ENCODE measurements at places on chromosomes 4 and X.

DNA sequence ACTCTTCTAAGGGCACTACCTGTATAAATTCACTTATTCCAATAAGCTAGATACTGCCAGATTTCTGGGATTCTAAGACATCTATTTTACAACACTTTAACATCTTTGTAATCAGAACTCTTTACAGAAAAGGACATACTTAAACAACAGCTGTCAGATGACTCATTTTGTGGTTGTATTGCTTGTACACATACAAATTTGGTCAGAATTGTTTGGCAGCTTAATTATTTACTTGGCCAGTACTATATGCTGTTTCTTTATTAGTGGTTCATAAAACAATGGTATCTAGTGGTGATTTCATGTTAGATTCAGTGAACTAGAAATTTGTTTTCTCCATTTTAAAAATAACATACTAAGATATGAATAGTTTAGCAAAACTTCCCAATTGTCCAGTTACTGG, 27.2 kb downstream of the PALLD start:
- DNase-seq: no peak

- DNase-seq: peak; percentile 1
Observed at GRCh38 chrX:15293451-15293850, 22.0 kb downstream of the ASB11 start.

DNA sequence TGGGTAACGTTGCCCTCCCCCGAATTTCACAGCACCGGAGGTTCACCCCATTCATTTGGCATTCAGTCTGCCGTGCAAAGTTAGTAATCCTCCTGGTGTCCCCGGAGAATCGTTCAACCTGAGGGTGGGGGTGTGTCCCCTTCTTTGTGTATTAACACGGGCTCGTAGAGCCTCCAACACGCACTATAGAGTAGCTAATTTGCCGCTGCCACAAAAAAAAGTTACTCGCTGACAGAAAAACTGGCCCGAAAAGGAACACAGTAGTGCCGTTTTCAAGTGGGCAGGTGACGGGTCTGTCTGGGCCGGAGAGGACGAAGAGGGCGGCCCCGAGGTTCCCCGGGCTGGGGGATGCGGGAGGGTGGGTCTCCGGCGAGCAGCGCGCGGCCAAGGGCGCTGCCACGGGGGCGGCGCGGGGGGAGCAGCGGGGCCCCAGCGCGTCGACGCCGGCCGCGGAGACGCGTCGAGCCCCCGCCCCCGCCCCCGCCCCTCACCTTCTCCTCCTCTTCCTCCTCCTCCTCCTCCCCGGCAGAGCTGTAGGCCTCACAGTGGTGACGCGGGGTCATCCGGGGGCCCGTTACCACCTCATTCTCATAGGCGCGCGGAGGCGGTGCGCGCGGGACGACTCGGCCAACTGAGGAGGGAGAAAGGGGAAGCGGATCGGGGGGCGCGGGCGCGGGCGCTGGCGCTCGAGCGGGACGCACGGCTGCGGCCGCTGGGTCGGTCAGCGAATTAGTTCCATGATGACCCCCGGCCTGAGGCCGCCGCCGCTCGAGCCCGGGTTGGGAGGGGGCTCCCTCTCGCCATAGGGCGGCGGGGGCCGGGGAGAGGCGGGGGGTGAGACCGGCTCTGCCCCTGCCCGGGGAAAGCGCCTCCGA, 571 bp downstream of the CCNI start:
- DNase-seq: peak; percentile 85

GRCh38 chrX:1475881-1476280, 23.2 kb upstream of the ASMTL start:
- no peak for DNase-seq

GRCh38 chrX:24506082-24506481, 41.0 kb downstream of the PDK3 start:
- DNase-seq: peak; percentile 92

- DNase-seq: no peak
Observed at GRCh38 chr4:94852616-94853015, 94.9 kb downstream of the BMPR1B start.

- DNase-seq: peak; percentile 89
Observed at GRCh38 chr4:113452868-113453620, 308.5 kb downstream of the CAMK2D start.

GRCh38 chr4:76947369-76947768, 2.2 kb upstream of the SEPTIN11 start:
- peak; percentile 69 for DNase-seq

GRCh38 chrX:146956760-146957159, 142.2 kb upstream of the CXorf51A start:
- no peak for DNase-seq

- DNase-seq: no peak
Observed at GRCh38 chrX:115639334-115639880, 78.4 kb downstream of the PLS3 start.

- no peak for DNase-seq
Observed at GRCh38 chrX:47941423-47941822, 62.4 kb downstream of the ZNF182 start.

DNA sequence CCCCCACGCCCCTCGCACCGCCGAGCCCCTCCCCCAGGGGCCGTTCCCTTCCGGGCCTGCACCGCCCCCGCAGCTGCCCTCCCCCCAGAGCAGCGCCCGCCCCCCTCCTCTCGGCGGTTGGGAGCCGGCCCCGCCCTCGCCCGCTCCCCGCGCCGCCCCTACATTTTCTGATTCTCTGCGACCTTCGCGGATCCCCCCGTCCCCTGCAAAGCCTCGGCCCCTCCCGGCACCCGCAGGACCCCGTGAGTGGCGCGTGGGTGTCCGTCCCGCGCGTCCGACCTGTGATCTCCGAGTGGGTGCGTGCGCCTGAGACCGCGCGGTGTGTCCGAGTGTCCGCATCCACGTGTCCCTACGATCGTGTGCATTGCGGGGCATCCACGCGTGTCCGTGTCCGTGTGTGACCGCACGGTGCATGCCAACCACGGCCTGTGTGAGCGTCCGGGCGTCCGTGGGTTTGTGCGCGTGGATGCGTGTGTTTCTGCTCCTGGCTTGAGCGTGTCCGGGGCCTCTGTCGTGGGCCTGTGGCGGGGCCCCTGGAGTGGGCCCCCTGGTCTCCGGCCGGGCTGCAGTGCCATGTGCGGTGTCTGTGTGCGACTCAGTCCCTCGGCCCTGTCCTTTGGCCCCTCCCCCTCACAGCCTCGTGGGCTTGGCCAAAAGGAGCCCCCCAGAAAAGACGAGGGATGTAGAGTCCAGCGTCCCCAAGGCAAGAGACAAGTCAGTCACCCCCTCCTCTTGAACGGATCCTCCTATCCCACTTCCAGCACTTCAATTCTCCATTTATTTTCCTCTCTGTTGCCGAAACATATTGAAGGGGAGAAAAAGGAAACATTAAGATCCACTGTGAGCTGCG, 8.8 kb upstream of the NKX1-1 start:
- DNase-seq: no peak

DNA sequence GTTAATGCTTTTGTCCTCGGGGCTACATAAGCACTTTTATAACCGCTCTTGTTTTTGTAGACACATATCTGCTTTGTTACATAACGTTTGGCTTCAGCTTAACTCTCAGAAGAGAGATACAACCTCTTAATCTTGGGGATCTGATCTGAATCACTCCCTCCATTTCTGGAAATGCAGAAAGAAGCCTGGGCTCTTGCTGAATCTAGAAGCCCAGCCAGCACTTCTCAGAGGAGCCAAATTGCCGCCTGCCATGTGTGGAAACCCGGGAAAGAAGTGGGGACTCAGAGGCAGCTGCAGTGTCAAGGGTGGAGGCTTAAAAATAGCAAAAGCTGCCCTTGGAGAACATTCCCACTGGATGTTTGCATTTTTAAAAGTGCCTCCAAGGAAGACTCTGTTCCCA, 69.3 kb upstream of the LDB2 start:
- no peak for DNase-seq

DNA sequence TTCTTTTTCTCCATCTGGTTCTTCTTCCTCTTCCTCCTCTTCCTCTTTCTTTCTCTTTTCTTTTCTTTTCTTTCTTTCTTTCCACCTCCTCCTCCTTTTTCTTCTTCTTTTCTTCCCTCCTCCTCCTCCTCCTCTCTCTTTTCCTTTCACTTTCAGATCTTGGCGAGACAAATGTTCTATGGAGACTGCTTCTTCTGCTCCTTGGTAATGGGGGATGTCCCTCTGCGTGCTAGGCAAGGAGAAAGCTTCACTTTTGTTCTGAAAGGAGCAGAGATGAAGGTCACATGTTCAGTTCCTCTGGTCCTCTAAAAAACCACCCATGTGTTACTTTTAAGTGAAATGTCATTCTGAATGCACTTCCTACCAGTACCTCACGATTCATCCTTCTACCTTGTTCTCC, 33.2 kb downstream of the NBDY start:
- DNase-seq: no peak

- peak; percentile 82 for DNase-seq
Observed at GRCh38 chr4:76984127-76984526, 34.6 kb downstream of the SEPTIN11 start.

- DNase-seq: no peak
Observed at GRCh38 chrX:41005445-41005992, 79.7 kb upstream of the USP9X start.

DNA sequence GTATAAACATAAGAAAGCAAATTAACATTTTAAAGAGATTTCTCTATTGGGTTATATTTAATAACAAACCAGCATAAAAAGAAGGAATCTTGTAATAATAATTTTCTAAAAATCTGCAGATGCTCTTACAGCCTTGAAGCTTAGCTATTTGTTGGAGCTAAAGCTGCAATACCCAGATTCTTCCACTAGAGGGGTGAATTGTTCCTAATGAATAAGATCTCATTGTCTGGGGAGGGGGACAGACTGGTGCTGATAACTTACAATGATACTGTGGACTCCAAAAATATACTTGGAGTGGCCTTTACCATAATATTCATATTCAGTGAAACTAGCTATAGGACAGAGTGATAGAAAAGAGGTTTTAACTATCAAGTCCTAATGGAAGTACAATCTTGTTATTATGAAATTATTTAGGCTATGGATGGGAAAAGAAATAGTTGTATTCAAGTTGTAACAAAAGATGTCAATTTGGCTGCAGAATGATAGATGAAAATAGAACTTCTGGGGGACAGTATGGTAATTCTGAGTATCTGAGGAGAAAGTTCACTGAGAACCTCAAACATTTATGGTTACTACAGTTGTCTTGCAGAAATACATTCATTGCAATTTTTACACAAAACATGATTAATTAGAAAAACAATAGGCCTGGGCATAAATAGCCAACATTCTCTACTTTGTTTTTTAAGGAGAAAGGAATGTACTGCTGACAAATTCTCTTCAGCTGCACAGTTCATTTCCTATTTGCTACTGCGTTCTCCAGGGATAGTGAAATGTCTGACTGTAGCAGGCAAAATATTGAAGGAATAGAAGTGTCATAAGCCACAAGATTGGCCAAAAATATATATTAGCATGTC, 443.3 kb downstream of the GBA3 start:
- peak; percentile 72 for DNase-seq

DNA sequence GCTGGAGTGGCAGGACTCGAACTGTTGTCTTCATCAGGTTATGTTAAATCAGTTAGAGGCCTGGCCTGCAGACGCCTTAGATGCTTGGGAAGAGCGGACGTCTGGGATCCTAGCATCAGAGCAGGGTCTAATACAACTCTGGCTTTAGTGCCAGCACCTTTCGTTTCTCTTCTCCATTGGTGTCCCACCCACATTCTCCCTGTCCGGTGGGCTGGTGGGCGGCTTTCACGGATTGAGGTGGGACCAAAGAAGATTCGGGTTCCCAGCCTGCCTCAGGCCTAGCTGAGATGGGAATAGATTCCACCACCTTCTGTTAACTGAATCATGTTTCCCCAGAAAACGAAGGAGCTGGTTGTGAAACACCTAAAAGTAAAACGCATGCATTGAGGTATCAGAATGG, 939 bp downstream of the PDK3 start:
- DNase-seq: no peak

GRCh38 chr4:185797596-185798338, 14.2 kb downstream of the SORBS2 start:
- DNase-seq: no peak

GRCh38 chr4:70559924-70560323, 32.1 kb upstream of the AMBN start:
- no peak for DNase-seq

DNA sequence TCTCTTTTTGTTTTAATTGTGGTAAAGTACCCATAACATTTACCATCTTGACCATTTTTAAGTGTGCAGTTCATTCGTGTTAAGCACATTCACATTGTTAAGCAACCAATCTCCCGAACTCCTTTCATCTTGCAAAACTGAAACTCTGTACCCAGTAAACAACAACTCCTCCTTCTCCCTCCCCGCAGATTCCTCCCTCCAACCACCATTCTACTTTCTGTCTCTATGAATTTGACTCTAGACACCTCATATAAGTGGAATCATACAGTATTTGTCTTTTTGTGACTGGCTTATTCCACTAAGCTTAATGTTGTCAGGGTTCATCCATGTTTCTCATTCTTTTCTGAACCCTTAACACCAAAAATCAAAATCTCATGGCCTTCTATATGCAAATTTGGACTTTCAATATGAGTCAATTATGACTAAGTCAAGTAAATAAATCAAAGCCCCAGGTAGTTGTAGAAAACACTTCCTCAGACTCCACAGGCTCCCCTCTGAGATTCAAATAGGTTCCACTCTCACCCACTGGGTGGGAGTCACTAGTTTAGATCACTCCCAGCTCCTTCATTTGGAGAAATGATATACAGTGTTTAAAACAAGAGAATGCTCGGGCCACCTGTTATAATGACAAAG, 9.8 kb upstream of the RTL5 start:
- DNase-seq: no peak

DNA sequence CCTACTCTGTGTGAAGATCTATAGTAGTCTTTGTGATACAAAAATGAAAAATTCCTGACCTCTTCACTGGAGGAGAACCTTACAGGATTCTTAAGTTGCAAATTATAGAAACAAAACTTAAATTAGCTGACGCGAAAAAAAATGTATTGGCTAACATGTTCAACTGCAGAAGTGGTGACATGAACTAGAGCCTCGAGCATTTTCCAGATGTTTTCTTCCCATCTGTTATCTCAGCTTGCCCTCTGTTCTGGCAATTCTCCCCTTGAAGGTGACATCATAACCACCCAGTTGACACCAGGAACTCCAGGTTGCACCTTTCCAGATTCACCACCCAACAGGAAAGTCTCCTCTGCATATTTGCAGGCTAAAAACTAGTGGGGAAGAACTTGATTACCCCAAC, 222.4 kb downstream of the KDR start:
- no peak for DNase-seq

- DNase-seq: no peak
Observed at GRCh38 chr4:155974476-155974749, 20.7 kb upstream of the CTSO start.

GRCh38 chr4:24642981-24643547, 58.7 kb upstream of the DHX15 start:
- no peak for DNase-seq

GRCh38 chr4:124262211-124263179, 450.0 kb downstream of the ANKRD50 start:
- DNase-seq: peak; percentile 87

GRCh38 chr4:78558410-78558809, 6.8 kb downstream of the ANXA3 start:
- no peak for DNase-seq

GRCh38 chr4:102647117-102647516, 113.7 kb downstream of the MANBA start:
- no peak for DNase-seq

- DNase-seq: peak; percentile 72
Observed at GRCh38 chr4:108751321-108751720, 11.5 kb downstream of the ETNPPL start.
